Panc1 (cell line): ENCODE measurements at places on chromosomes 6 and 20.

DNA sequence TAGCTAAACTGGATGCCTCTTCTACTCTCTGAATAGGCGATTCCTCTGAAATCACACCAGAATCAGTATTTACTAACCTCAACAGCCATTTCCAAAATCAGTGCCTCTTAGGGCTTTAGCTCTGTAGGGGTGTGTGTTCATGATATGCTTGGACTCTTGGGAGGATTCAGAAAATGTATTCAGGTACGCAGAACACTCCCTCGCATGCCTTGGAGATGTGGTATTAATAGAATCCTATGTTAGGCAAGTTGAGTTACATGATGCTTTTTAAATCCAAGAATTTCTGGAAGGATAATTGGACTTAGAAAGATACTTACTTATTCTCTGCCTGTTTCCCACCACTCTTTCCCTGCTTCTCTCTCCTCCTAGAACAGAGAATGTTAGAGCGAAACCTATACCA, 31.8 kb upstream of the PBOV1 start:
- no peak for DNase-seq

DNA sequence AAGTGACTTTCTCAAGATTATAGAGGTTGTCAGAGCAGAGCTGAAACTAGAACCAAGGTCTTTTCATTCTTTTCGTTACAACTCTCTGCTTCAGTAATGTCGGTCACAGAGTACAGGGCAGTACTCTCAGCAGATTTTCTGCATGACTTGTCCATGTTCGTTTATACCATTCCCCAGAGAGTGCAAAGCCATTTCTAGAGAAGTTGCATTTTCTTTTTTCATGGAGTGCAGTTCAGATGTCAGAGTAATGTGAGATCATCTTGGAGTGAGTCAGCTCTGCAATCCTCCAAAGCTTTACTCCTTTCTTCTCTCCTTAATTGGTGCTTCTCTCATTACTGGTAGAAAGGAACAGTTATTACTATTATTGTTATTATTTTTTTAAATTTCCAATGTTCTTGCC, 115.6 kb upstream of the B3GAT2 start:
- no peak for DNase-seq

GRCh38 chr6:169722362-169723199, 1.7 kb downstream of the PHF10 start:
- DNase-seq: no peak

DNA sequence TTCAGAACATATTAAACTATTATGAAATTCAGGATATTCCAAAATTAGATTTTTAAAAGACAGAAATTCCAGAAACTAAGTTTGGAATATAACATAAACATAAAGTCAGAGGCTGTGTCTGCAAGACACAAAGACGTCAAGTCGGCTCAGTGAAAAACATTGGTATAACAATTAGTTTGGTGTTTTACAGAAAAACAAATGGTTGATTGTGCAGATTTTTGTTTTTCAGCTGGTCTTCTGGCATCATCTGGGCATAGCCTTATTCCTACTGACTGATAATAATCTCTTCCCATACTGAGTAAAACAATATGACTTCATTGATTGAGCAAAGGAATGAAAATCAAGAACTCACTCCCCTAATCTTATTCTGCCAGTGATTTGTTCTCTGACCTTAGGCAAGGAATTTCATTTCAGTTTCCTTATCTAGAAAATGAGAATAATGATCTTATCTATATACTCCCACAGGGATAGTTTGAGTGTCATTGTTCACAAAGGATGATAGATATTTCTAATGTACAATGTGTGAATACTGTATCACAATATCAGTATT, 84.3 kb downstream of the FRK start:
- no peak for DNase-seq
